ENCODE measurements at places on chromosomes 12 and 14.

GRCh38 chr14:28867571-28867970, 101.0 kb downstream of the FOXG1 start:
- DNase-seq: no peak

DNA sequence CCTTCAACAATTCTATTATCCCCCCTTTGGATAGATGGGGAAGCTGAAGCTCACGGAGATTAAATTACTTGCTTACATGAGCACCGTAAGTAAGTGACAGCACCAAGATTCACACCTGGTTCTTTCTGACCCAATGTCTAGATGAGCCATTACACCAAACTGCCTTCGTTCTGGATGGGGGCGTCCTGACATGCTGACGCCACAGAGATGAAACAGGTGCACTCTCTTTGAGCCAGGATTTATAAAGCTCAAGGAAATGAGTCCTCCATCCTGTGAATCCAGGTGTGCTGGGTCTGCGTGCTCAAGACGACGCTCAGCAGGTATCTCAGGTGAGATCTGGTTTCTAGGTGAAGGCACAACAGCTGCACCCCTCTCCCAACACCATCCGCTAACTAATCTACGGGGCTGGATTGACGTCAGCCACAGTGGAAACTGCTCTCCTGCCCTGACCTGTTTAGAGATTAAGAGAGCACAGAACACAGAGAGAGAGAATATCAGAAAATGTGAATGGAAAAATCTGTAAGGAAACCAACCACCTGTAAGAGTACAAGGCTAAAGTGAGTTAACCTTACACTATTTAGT, 61.6 kb downstream of the KSR2 start:
- DNase-seq: no peak

- no peak for DNase-seq
Measured at GRCh38 chr12:89947437-89948270, 239.0 kb upstream of the ATP2B1 start.

GRCh38 chr12:109494348-109494881, 17.0 kb downstream of the UBE3B start:
- DNase-seq: no peak

GRCh38 chr12:64560396-64561301, 49.6 kb upstream of the RASSF3 start:
- no peak for DNase-seq

DNA sequence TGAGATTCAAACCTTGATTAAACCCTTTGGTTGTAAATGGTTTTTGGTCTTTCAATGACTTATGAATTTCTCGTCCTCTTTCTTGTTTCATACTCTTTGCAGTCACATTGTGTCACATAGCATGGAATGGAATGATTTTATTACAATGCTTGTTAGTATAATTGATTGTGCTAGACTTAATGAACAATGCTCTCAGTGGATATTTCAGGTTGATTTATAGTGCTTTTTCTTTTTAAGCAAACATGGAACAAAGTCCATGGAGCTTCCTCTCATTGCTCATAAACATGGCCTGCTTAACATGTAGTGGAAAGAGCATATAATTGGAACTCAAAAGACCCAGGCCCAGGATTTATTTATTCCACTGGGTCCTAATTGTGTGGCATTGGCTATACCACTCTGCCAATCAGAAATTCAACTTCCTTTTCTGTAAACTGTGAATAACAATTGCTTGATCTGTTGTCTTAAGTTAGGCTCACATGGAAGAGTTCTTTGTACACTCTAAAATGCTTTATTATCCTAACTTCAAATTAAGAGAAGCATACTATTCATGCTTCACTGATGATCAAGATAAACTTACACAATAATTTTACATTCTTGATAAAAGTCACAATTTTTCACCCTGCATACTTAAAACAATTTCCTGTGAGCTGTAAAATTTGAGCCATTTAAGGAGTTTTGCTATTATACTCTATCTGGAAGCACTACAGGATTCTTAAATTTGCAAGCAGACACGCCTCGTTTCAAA, 370.5 kb upstream of the PDE3A start:
- no peak for DNase-seq

GRCh38 chr14:75981426-75982265, at the start of gene TGFB3:
TGFB3 (minus strand) TSS chr14:75981995; CDS start chr14:75980893, 1,102 bp downstream.
- peak; percentile 50 for DNase-seq

Measured in Caco-2 (cell line).